NCI-H2171 treated with DMSO at 0.1 percent for 48 hours (cell line): ENCODE measurements at places on chromosomes 7 and 10.

GRCh38 chr7:15603124-15603523, 41.3 kb upstream of the AGMO start:
- no peak for DNase-seq

- DNase-seq = no peak
These were observed 79.1 kb downstream of the NAMPT start for GRCh38 chr7:106205621-106206222.

- no peak for DNase-seq
These were observed 33.9 kb downstream of the SGPL1 start for GRCh38 chr10:70849582-70850016.

DNA sequence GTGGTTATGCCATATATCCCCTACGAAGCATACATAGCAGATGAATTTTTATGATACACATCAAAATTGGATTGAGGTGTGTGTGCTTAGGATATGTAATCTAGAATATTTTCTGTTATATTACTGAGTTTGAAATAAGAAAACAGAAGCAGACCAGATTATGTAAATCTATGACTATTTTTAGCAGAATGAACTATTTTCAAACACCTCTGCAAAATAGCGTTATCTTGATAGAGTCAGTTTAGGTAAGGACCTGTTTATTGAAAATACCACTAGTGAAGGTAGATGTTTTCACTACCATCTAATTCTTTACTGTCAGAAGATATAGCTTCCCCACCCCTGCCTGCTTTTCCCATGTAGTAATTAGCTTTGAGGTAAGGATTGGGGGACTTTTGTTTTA, 9.1 kb downstream of the LANCL2 start:
- no peak for DNase-seq

DNA sequence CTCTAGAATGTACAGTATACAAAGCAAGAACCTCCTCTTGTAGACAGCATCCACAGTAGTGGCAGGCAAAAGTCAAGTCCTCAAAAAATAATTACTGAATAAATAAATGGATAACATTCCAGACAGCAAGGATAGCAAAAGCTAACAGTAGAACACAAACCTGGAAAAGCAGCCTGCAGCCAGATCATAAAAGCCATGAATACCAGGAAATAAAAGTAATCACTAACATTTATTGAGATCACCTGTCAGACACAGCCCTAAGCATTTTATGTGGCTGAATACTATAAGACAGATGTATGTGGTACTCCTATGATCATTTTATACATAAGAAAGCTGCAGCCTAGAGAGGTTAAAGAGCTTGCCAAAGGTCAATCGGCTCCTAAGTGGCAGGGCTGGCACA, 34.0 kb downstream of the CUL2 start:
- no peak for DNase-seq

DNA sequence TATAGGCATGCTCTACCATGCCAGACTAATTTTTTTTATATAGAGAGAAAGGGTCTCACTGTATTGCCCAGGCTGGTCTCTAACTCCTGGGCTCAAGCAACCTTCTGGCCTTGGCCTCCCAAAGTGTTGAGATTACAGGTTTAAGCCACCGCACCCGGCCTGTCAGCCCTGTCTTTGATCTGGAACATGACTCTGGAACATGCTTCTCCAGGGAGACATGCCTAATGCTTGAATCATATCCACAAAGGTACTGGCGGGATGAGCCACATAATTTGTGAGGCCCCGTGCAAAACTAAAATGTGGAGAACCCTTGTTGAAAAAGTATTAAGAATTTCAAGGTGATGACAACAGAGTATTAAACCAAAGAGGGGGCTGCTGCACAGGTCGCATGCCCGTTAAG, 282.8 kb downstream of the ARHGAP12 start:
- DNase-seq = no peak

- DNase-seq = no peak
These were observed 60.2 kb upstream of the NRBF2 start for GRCh38 chr10:63072951-63073350.

DNA sequence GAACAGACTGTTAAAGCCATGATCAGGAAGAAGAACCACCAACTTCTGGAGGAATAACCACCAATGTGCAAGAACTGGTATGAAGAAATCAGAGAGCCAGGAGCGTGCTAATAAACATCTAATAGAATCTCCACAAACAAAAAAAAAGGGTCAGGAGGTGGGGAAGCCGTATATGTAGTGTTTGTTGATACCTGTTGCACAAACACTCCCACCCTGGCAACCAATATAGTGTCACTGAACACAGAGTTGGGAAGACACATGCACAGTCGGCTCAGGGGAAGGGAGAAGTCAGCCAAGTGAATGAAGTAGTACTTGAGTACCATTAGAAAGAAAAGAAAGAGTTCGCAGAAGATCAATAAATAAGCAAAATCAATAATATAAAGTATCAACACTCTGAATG, 400.1 kb downstream of the PARD3 start:
- no peak for DNase-seq

DNA sequence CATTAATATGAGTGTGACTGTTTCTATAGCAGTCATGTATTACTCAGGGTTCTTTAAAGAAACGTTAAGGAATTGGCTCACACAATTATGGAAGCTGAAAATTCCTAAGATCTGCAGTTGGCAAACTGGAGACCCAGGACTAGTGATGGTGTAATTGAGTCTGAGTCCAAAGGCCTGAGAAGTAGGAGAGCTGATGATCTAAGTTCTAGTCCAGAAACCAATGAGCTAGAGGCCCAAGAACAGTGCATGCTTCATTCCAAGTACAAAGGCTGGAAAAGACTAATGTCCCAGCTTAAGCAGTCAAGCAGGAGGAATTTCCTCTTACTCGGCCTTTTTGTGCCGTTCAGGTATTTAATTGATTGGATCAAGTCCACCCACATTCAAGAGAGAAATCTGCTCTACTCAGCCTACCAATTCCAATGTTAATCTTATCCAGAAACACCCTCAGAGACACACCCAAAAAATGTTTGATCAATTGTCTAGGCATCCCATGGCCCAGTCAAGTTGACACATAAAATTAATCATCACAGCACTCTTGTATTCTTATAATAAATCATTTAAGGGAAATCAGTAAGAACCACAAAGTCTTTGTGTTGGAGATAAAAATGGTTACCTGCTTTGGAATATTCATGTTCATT, 312.1 kb downstream of the PRKG1 start:
- no peak for DNase-seq

DNA sequence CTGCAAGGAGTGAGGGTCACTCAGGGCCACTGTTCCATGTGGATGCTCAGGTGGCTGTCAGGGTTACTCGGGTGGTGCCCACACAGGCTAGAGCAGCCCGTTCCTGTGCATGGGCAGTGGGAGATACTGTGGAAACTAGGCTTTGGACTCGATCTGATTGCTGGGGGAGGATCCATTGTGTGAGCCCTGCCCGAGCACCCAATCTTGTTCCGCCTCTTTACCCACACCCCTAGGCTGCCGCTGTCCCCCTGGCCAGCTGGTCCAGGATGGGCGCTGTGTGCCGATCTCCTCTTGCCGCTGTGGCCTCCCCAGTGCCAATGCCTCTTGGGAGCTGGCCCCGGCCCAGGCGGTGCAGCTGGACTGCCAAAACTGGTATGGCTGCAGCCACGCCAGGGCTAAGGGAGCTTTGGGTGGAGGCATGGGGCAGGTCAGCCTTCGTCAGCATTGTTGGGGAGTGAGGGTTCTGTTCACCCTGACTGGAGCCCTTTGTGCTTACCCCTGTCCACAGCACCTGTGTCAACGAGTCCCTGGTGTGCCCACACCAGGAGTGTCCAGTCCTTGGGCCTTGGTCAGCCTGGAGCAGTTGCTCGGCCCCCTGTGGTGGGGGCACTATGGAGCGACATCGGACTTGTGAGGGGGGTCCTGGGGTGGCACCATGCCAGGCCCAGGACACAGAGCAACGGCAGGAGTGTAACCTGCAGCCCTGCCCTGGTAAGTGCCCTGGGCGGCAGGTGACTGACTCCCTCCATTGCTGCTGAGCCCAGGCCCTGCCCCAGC, 12.4 kb upstream of the ZNF862 start:
- no peak for DNase-seq

DNA sequence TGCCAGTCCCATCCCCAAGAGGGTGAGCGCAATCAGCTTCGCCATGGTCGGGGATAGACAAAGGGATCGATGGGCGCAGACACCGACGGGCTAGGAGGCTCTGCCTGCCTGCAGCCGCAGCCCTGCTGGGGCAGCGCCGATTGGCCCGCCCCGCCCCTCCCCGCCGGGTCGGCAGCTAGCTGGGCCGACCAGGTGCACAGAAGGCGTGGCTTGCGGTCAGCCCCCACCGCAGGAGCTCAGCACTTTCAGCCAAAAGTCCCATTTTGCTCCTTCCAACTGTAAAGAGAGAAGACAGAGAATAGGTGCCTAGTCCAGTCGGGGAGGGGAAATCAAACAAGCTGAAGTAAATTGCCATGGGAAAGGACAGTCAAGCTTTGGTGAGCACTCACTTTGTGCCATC, at the start of gene PON1:
PON1 (minus strand) TSS at position 102 of the 400 bp plus-strand sequence; CDS start at position 45, 57 bp downstream.
- no peak for DNase-seq

GRCh38 chr10:16699435-16700057, 117.7 kb downstream of the RSU1 start:
- DNase-seq = no peak

- DNase-seq = no peak
These were observed 86.8 kb upstream of the ANK3 start for GRCh38 chr10:60476451-60476850.

DNA sequence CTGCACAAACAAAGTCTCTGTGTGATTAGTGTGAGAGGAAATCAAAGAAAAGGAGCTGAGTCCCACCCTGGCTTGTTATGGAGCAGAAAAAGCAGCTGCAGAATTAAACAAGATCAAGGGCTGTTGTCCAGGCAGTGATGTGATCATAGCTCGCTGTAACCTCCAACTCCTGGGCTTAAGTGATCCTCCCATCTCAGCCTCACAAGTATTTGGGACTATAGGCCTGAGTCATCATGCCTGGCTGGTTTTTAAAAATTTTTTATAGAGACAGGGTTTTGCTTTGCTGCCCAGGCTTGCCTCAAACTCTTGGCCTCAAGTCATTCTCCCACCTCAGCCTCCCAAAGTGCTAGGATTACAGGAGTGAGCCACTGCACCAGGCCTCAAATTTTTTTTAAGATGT, 88.9 kb downstream of the IPMK start:
- no peak for DNase-seq

DNA sequence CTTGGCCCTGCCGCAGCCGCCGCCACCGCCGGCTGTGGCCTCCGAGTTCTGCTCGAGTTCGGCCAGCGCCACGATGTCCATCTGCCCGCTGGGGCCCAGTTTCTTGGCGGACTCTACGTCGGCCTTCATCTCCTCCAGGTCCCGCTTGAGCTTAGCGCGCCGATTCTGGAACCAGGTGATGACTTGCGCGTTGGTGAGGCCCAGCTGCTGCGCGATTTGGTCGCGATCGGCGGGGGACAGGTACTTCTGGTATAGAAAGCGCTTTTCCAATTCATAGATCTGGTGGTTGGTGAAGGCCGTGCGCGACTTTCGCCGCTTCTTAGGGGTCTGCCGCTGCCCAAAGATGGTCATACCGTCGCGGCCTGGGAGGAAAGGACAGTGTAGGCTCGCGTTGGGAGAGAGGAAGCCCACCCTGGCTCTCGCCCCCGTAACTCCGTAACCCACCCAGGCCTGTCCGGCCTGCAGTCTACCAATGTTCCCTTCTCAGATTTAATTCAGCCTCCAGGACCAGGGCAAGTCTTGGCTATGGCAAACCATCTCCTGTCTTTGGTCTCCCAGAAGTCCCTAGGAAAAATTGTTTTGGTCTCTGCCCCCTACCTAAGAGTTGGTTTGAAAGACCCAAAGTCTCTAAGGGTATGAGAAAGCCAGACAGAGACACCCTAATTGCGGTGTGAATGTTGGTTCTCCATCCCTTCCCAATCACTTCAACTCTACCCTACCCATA, 1.7 kb downstream of the LBX1 start:
- DNase-seq = no peak

DNA sequence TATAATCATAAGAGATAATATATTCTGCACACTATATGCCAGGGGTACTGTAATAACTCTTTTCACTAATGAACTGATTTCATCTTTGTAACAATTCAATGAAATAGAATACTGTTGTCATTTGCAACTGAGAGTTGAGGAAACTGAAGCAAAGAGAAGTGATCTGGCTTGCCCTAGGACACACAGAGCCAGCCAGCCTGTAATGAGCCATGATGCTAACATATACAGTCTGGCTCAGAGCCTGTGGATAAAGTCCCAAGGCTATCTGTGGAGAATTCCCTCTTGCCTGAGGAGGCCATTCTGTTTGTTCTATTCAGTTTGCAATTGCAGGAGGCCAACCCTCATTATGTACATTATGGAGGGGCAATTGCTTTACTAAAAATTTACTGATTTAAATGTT, 241.3 kb downstream of the CXCL12 start:
- DNase-seq = no peak

DNA sequence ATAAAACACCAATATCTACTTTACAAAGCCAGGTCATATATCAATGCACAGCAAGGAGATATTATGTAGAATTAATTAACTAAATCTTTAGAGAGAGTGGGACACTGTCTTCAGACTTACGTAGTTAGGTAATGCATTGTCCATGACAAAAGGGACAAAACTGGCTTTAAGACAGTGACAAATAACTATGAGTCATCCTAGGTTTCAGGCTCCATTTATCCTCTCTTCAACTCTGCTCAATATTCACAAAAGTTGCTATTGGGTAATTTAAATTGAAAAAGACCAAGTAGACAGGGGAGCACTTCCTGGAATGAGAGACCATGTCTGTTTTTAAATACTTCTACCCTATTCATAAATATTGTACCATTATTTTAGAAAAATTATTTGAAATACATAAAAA, 464.5 kb downstream of the ARL4A start:
- no peak for DNase-seq

DNA sequence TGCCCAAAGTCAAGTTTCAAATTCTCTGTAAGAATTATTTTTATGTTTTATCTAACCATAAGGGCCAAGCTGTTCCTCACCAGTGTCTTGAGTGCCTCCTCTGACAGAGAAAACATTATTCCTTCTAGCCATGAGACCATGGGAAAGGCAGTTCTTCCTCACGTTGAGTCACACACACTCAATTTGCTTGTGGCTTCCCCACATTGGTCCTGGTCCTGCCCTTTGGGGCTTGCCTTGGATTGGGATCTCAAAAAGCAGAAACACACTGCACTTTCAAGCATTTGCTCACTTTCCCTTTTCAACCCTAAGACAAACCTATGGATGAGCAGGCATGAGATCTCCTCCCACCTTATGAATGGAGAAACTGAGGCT, 248.3 kb upstream of the IGFBP3 start:
- DNase-seq = no peak

DNA sequence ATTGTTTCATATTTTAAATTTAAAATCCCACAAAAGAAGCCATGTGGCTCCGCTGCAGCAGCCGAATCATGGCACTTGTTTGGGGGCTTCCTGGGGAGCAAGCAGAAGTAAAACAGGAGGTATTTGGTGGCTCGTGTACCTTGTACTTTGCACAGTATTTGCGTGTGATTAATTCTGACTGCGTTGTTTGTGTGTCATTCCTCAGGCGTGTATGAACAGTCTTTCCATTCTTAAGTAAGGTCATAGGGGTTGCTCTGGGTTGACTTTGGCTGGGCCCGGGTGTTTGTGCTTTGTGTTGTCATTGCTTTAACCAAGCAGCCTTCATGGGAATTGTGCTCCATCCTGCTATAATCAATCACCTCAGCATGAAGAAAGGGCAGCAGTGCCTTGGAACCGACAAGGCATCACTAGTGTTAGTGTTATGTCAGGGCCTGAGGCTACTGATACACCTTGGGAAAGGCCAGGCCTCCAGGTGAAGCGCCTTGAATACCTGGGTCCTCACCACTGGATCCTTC, 182.4 kb downstream of the ARHGAP21 start:
- no peak for DNase-seq

- no peak for DNase-seq
These were observed 50.6 kb upstream of the SH2B2 start for GRCh38 chr7:102236102-102236501.
